Esophagus muscularis mucosa (tissue), 4 donors: ENCODE measurements at places on chromosomes 7 and 10.

DNA sequence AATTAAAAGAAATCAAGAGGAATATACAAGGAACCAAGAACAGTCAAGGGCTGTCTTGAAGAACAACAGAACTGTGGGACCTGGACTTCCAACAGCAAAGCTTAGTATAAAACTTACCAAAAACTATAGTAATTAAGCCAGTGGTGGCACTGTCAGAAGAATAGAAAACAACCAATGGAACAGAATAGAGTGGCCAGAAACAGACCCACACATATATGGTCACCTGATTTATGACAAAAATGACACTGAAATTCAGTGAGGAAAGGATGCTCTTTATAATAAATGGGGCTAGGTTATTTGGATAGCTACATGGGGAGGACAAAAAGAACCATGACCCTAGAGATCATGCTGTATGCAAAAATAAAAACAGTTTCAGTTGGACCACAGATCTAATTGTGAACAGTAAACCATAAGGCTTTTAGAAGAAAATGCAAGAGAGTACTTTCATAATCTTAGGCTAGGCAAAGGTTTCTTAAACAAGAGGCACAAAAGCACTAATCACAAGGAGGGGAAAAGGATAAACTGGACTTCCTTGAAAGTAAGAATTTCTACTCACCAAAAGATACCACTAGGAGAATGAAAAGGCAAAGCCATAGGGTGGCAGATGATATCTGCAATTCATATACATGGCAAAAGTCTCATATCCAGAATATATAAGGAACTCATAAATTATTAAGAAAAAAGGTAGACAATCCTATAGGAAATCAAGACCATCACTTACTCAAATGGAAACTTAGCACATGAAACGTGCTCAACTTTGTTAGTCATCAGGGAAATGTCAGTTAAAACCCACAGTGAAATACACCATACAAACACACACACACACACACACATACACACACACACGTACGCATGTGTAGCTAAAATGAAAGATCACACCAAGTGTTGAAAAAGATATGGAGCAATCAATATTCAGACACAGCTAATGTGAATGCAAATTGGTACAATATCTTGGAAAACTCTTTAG lies 20.8 kb downstream of the HYCC1 start:
- DNase-seq: no peak

DNA sequence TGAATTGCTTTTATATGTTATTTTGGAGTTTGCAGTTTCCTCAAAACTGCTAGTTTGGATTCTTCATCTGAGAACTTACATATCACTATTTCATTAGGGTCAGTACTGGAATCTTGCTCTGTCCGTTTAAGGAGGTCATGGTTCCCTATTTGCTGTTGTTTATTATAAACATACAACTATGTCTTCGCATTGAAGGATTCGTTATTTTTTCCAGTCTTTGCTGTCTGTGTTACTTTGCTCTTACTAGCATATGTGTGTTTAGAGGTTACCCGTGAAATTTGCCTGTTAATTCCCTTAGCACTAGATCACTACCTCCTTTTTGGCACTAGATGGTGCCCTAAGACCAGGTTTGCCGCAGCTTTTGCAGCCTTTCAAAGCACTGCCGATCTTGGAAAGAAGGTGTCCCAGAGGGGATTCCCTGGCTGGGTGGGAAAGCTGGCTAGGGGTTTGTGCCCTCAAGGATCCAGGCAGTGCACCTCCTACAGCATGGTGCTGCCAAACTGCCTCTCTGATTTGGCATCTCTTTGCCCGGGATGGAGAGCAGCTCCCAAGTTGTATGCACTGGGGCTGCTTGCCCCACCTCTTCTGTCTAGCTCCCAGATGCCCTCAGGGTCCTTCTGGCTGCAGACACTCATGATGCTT lies 103.1 kb upstream of the APBB1IP start:
- no peak for DNase-seq

DNA sequence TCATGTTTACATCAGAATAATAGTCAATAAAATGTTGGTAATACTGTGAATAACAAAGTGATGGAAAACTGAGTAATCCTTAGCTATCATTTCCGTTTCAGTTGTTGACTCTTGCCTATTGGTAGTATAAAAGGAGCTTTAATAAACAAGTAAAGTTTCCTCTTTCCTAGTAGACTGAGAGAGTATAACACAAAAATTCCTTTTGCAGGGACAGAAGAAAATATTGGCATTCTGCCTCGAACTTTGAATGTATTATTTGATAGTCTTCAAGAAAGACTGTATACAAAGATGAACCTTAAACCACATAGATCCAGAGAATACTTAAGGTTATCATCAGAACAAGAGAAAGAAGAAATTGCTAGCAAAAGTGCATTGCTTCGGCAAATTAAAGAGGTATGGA lies 9.4 kb downstream of the KIF20B start:
- DNase-seq: no peak

GRCh38 chr10:88820748-88821401 lies 18.3 kb downstream of the LIPM start:
- DNase-seq: no peak

DNA sequence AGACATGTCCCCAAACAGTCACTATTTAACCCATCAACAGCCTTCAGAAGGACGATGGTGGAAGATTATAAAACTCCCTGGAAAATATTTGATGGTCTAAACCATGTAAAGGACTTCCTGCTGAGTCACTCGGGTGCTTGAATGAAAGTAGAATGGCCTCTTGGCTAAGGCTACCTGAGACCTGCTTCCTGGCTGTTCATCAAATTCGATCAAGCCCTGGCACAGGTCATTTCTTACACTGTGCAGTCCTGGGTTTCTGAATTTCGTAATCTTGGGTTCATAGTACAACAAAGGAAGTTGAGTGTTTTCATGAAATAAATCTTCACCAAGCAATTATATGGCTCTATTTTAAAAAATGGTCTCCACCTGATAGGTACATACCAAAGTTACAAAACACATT lies 260.3 kb upstream of the RNF32 start:
- DNase-seq: no peak

DNA sequence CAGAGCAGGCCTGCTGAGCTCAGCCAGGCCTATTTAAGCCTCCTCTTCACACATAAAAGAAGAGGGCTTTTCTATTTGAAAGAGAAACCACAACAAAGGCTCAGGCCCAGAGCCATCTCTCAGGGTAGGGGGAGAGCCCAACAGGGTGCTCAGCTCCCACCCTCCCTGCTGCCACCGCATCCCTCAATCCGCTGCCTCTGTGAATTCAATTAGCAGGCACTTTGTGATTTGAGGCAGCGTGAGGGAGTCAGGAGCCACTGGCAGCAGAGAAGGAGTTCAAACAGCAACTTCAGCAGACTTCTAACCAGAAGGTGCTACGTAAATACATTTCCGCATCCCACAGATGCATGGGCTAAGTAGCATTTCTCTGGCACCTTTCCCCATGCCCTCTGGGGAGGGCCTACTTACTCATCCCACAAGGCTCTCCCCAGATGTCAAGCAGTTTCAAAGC lies 45.2 kb downstream of the LRRC20 start:
- DNase-seq: no peak

GRCh38 chr7:81506609-81507008 lies 263.2 kb downstream of the HGF start:
- DNase-seq: no peak
